Kasumi-1 (cell line): ENCODE measurements at places on chromosomes 16 and 17.
A peak's percentile ranks its signal among the peaks of the same experiment; 100 is the strongest.

DNA sequence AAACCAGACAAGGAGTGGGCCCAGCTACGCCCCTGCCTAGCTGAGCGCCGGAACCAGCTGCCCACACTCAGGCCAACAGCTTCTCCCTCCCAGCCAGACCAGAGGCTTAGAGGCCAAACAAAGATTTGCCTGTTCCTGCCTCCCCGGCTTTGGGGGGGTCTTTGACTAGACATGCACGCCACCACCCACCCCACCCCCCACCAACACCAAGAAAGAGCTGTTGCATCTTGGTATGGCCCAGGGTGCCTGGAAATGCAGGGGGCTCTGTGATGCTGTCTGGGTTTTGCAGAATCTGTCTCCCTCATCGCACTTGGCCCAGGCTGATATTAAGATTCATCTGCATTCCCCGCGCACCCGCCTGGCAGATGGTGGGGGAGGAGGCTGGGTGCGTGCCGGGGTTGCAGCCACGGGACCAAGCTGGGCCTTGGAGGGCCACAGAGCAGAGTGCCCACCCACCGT is 1.3 kb upstream of the NXPH3 start:
- DNase-seq, result no peak

DNA sequence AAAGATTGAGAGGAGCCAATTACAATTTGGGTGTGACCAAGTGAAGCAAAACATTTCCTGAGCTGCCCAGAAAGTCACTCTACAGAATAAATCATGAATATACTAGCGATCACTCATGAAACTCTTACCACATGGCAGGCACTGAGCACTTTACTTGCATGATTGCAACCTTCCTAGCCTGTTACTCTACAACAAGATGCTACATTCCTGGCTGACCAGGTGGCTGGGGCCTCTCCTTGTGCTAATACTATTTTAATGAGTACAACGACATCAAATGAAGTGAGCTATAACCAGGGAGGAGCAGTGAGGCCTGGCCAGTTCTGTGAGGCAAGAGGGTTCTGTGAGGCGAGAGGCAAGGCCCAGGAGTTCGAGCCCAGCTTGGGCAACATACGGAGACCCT is 75.2 kb downstream of the CPPED1 start:
- DNase-seq, result no peak

GRCh38 chr17:30208214-30208613 is 27.3 kb downstream of the SLC6A4 start:
- peak; percentile 2 for DNase-seq

- no peak for DNase-seq
Measured at GRCh38 chr16:24324421-24324820, 68.3 kb downstream of the CACNG3 start.

- no peak for DNase-seq
Measured at GRCh38 chr16:57747996-57748395, 12.4 kb downstream of the KATNB1 start.

DNA sequence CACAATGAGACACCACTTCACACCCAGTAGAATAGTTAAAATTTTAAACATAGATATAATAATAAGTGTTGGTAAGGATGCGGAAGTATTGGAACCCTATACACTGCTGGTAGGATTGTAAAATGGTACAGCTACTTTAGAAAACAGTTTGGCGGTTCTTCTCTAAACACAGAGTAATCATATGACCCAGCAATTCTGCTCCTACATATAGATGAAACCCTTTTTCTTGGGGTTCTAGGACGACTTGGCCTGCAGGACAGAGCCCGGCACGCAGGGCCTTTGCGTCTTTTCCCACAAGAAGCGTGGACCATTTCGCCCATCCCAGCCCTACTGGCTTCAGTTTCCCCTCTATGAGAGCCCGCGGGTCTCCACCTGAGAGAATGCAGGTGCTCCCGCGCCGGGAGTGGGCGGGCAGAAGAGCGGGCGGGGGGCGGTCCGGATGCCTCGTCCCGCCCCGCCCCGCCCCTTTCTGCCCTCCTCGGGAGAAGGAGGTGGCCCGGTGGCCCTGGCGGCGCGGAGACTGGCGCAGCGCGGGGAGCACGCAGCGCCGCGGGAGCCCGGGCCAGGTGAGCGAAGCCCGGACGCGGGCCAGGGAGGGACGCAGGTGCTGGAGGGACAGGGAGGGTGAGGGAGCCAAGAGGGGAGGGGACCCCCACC is at the start of gene SDR42E2:
SDR42E2 (plus strand) TSS at position 508 of the 657 bp plus-strand sequence. CDS start 3,077 bp downstream, outside the sequence.
- no peak for DNase-seq

- no peak for DNase-seq
Measured at GRCh38 chr17:18262111-18262510, 1.6 kb downstream of the MIEF2 start.

DNA sequence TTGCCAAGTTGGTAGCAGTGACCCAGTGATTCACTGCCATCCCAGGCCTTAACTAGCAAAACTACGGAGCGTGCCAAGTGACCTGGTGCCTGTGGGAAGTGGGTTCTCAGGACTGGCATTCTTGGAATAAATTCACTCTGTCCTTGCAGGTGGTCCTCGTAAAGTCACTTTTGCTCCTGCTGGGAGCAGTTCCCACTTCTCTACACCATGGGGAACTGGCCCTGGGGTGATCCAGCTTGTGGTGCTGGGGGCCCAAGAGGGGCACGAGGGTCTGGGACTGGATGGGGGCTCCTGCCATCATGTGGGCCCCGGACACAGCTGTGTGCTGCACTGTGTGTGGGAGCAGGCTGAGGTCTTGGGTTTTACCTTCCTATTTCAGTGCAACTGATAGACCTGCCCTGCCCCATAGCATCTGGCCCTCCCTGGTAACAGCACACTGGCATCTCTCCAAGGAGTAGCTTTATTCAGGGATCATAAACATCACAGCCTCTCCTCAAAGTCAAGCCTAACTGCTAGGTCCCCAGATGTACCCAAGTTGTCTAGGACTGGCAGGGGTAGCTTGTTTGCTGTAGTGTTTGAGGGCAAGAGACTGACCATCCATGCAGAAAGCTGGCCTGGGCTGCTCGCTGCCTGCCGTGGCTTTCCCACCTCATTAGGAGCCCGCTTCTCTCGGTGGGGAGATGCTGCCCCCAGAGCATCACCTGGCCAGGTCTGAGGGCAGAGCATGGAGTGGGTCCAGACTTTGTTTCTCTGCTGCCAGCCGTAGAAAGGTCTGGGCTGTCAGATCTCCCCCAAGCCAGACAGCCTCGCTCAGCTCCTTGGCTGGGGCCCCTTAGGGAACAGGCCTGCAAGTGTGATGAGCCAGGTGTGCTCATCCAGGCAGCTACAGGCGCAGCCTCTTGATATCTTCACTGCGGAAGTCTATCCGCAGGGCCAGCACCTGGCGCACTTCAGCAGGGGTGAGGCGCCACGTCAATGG is 26.0 kb downstream of the FCSK start:
- no peak for DNase-seq

- peak; percentile 28 for DNase-seq
Measured at GRCh38 chr17:32016231-32016630, 9.0 kb downstream of the LRRC37B start.

GRCh38 chr17:69523244-69523861 is 108.9 kb downstream of the MAP2K6 start:
- DNase-seq, result peak; percentile 81

- no peak for DNase-seq
Measured at GRCh38 chr16:65066651-65067050, 55.2 kb downstream of the CDH11 start.

- DNase-seq, result no peak
Measured at GRCh38 chr17:57634713-57635465, 110.2 kb downstream of the CCDC182 start.

DNA sequence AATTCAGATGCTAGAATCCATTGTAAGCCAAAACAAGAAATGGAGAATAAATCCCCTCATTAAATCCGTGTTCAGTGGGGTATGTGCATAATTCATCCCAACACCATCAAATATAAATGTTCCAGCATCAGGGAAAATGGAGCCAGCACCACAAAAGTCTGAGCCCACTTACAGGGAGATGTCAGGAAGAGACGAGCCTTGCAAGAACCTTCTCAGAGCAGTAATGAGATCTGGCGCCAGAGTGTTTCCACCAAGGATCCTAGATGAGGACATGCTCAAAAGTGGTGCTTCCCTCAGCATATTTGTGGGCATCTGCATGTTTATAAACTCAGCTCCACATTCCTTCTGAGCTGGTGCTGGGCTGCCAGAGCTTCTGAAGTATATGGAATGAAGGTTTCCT is 541.9 kb upstream of the C16orf82 start:
- no peak for DNase-seq

- DNase-seq, result no peak
Measured at GRCh38 chr16:5459863-5460262, 362.3 kb upstream of the EEF2KMT start.

DNA sequence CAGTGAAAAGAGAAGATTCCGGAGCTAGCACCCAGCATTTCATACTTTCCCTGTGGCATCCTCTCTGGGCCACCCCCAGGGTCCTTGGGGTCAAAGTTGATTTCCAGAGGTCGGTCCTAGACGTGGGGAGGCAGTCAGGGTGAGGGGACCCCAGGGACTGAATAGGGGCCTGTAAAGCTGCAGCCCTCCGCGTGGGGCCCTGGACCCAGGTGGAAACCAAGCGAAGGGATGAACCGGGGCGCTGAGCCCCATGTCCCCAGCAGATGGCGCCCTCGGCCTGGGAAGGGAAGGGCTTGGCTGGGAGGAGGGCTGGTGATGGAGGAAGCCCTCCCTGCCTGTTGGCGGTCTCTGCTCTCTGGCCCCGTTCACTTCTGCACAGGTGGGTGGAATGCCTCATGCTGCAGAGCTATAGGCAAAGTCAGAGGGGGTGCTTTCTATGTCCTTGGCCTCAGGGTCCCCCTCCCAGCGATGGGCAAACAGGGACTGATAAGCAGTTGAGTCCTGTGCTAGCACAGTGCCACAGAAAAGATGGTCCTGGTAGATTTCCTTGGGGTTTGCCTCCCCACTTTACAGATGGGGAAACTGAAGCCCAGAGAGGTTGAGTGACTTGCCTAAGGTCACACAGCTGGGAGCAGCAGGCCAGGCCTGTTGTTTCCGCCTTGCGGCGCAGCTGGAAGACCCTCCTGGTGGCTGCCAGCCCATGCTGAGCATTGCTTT is 163.4 kb upstream of the CIBAR2 start:
- DNase-seq, result peak; percentile 64

DNA sequence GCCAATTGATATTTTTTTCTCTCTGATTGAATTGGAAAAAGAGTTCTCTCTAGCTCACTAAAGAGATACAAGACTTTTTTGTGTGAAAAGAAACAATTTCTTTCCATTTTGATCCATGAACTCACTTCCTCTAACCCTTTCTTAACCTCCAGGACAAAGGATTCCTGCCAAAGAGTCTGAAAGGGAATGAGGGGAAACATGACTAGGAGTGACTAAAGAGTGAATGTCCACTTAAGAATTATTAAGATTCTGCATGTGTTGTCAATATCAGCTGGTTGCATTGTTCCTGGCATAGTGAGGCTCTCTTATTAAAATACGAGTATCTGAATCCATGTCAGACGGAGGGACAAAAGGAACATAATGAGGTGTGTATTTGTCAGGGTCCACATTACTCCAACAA is 344.7 kb downstream of the GRIN2A start:
- no peak for DNase-seq

DNA sequence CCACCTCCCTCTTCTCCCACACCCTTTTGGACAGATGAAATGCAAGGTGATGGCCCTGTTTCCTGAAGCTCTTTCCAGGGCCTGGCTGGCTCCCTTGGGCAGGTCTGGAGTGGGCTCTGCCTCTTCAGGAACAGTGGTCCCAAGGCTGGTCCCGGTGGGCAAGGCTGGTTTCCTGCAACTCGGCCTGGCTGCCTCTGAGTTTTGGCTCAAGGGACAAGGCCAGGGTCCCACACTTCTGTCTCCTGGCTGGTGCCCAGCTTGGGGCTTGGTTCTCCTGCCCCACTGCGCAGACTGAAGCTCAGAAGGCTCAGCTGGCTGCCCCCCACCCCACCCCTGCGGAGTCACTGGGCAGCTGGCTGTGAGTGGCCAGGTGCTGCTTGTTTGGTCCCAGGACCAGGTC is 3.8 kb upstream of the ACTG1 start:
- no peak for DNase-seq

DNA sequence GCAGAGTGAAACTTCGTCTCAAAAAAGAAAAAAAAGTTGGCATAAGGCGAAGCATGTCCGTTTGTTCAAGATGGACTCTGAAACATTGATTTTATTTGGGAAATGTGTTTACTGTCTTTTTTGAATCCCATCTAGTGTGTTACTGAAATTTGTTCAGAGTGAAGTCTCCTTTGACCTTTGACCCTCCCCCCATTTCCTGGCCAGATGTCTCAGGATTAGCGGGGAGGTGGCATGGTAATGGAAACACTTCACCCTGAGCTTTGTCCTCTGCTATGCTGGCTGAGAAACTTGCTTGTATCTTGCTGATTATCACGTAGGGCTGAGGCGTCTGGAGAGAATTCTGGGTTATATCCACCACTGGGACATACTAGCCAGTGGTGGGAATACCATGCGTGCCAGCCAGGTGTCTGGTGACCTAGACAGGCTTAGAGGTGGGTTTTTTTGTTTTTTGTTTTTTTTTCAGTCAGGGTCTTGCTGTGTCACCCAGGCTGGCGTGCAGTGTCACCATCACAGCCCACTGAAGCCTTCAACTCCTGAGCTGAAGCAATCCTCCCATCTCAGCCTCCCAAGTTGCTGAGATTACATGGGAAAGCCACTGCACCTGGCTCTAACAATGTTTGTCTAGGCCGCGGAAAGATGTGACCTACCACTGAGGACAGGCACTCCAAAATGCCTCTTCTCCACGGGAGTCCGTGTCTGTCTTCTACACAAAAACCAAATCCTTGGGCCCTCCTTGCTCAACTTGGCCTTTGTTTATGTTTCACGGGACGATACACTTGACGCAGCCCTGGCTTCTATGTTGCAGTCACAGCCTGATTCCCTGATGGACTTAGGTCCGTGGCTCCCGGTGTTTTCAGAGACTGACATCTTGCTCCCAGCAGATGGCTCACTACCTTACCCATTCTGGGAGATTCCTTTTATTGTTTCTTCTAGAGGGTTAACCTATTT is 6.6 kb upstream of the GALK1 start:
- peak; percentile 32 for DNase-seq

DNA sequence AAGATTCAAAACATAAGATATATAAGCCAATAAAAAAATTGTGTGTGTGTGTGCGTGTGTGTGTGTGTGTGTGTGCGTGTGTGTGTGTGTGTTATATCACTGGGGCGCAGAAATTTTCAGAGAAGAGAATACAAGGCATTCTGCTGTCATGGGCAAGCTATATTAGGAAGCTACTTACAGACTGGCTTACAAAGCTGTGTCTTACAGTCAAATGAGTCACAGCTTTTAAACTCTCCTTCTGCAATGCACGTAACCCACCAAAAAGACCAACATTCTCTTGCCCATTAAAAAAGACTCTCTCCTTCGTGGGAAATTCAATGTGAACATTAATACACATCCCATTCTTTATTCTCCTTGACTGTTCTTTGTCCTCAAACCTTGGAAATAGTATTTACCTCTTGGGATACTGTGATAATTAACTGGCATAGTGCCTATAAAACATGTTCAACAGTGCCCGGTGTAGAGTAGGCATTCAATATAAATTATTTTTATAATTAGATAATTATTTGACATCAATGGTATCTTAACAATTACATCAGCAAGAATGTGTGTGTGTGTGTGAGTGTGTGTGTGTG is 860.4 kb upstream of the SOX9 start:
- no peak for DNase-seq

- no peak for DNase-seq
Measured at GRCh38 chr17:10172778-10173177, 25.6 kb downstream of the GAS7 start.
